Astrocyte (in vitro differentiated cells and primary cell): ENCODE measurements at places on chromosomes 7 and 10.
A peak's percentile ranks its signal among the peaks of the same experiment; 100 is the strongest.

DNA sequence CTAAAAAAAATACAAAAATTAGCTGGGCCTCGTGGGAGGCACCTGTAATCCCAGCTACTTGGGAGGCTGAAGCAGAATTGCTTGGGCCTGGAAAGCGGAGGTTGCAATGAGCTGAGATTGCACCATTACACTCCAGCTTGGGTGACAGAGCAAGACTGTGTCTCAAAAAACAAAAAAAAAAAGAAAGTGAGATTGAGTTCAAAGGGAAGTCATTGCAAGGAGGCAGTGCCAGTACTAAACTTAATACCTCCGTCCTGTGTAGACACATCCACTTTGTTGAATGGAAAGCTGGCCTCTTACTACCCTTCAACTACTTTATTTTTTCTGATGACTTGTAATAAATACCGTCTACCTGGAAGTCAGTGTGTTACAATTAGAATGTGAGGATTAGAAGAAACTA, 31.0 kb downstream of the AHCYL2 start:
- H3K36me3 ChIP-seq: no peaks in the 10 kb centered on the region
- no peak for DNase-seq
- H3K4me1 ChIP-seq: no peaks in the 10 kb centered on the region
- H3K27me3 ChIP-seq: no peaks in the 10 kb centered on the region

- no peaks in the 10 kb centered on the region for H3K36me3 ChIP-seq
- H3K4me1 ChIP-seq: peaks cover 11% of the 10 kb centered on the region
- no peaks in the 10 kb centered on the region for H3K27me3 ChIP-seq
- peak; percentile 79 for DNase-seq
- H3K27ac ChIP-seq: peak overlapping the region; percentile 55
Measured at GRCh38 chr7:80150611-80151273, 16.1 kb downstream of the GNAI1 start.

DNA sequence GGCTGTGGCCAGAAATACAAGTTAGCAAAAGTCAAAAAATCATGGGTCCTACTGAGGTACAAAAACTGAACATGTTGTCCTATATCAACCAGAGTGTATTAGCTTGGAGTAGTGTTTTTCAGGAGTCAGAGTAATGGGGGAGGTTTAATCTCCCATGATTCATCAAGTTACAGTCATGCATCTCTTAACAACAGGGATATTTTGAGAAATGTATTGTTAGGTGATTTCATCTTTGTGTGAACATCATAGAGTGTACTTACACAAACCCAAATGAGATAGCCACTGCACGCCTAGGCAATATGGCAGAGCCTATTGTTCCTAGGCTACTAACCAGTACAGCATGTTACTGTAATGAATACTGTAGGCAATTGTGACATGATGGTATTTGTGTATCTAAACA, 14.9 kb upstream of the TES start:
- no peaks in the 10 kb centered on the region for H3K27me3 ChIP-seq
- peak; percentile 59 for DNase-seq
- no peak overlapping the region for H3K4me3 ChIP-seq
- peak overlapping the region; percentile 74 for H3K27ac ChIP-seq
- H3K4me1 ChIP-seq: peaks cover 15% of the 10 kb centered on the region

GRCh38 chr7:141659501-141659900, 42.5 kb downstream of the DENND11 start:
- H3K36me3 ChIP-seq: peaks cover 6% of the 10 kb centered on the region
- no peaks in the 10 kb centered on the region for H3K27me3 ChIP-seq
- no peaks in the 10 kb centered on the region for H3K4me1 ChIP-seq
- H3K27ac ChIP-seq: no peak overlapping the region
- no peak overlapping the region for H3K4me3 ChIP-seq

DNA sequence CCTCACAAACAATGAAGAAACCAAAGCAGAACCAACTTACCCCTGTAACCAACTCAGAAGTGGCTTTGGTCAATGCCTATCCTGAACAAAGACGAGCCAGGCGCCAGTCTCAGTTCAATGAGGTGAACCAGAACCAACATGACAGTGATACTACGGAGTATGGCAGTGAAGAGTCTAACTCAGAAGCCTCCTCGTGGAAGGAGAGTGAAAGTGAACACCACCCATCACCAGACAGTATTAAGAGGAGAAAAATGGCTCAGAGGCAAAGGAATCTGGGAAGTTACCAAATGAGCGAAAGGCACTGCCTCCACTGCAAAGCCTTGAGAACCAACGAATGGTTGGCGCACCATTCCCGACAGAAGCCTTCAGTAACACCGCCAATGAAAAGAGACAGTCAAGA, 8.4 kb downstream of the SSMEM1 start:
- no peaks in the 10 kb centered on the region for H3K36me3 ChIP-seq
- H3K4me1 ChIP-seq: no peaks in the 10 kb centered on the region
- no peak overlapping the region for H3K27ac ChIP-seq
- no peak overlapping the region for H3K4me3 ChIP-seq
- no peaks in the 10 kb centered on the region for H3K27me3 ChIP-seq
- no peak for DNase-seq

DNA sequence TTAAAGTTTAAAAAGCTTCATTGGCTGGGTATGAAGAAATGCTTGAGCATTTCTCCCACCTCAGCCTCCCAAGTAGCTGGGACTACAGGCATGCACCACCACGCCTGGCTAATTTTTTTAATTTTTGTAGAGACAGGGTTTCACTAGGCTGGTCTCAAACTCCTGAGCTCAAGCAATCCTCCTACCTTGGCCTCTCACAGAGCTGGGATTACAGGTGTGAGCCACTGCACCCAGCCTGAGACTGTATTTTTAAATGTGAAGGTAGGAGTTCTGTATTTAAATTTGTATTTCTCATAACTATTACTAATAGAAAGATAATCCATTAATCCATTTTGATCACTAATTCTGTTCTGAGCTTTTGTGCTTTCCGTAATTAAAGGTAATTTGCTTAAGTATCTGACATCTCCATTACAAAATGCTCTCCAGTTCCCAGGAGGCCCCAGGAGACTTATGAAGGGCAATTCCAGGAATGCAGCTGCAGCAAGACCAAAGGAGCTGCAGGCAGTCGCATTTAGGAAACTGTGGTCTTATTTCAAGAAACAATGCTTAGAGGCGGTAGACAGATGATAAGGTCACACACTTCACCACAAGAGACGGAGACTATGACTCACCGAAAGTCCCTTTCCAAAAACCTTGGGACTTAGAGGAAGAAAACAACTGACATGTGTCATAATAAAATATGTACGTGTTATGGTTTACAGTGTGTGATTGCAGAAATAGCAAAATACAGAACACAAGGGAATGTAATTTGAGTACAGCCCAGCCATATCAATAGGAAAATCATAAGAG, 23.3 kb downstream of the YAE1 start:
- H3K27me3 ChIP-seq: no peaks in the 10 kb centered on the region
- peaks cover 25% of the 10 kb centered on the region for H3K4me1 ChIP-seq
- DNase-seq: peak; percentile 96

GRCh38 chr10:75281974-75282373, 46.2 kb upstream of the COMTD1 start:
- H3K4me1 ChIP-seq: no peaks in the 10 kb centered on the region
- H3K4me3 ChIP-seq: no peak overlapping the region
- no peak overlapping the region for H3K27ac ChIP-seq
- peaks cover 11% of the 10 kb centered on the region for H3K27me3 ChIP-seq
- H3K36me3 ChIP-seq: no peaks in the 10 kb centered on the region
- no peak for DNase-seq
